HT1080 (cell line): ENCODE measurements at places on chromosomes 7 and 10.

GRCh38 chr7:56537952-56538351 lies 421.7 kb upstream of the NUPR2 start:
- no peak for DNase-seq

DNA sequence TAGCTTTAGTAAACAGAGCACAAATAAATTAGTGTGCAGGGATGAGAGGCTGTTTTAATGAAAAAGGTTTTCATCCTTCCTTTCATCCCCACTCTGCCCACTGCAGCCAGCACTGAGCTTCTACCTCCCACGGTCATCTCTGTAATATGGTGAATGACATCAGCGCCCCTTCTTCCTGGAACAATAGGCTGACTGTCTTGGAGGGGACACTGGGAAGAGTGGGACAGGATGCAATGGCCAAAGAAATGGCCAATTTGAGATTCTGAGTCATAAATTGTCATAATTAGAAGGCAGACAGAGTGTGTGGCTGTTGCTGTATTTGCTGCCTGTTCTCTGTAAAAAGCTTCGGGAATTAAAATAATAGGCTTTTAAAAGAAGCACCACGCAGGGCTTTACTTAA lies 126.7 kb upstream of the CALN1 start:
- DNase-seq: peak; percentile 81

DNA sequence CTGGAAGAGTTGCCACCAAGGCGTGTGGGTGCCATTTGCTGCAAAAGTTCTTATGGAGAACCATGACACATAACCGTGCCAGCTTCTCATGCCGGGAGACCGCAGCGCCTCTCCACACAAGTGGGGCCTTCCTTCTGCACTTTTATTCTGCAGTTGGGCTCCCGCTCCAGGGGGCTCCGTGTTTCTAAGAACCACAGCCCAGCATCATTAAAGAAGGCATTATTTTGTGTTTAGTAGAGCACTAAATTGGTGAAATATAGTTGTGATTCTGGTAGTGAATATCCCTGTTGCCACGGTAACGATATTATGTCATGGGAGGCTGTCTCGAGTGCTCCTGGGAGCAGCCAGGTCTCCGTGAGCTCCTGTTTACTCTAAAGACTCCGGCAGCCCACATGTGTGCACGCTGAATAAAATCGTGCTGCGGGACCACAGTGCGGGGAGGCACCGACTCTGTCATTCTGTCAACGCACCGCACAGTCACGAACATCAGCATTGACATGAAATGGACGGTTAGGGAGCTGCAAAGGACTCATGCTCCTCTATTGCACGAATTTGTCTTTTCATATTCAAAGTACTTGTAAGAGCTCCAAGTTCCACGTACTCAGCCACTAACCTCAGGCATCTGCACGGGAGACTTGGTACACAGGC lies 68.8 kb upstream of the PITRM1 start:
- DNase-seq: no peak

DNA sequence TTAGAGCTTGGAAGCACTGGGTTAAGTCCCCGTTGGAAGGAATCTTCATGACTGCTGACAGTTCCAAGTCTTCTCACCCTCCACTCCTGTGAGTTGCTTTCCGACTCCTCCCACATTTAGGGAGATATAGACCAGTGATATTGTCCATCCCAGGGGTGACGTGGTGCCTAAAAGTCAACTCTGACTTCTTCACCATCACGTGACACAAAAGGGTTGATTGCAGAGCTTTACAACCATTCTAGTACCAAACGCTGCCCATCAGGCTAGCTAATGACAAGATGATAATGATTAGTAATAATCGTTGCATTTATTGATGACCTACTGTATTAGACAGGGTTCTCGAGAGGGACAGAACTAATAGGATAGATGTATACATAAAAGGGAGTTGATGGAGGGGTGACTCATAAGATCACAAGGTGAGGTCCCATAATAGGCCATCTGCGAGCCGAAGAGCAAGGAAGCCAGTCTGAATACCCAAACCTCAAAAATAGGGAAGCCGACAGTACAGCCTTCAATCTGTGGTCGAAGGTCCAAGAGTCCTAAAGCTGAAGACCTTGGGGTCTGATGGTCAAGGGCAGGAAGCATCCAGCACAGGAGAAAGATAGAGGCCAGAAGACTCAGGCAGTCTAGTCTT lies 85.3 kb upstream of the CARD11 start:
- DNase-seq: no peak

DNA sequence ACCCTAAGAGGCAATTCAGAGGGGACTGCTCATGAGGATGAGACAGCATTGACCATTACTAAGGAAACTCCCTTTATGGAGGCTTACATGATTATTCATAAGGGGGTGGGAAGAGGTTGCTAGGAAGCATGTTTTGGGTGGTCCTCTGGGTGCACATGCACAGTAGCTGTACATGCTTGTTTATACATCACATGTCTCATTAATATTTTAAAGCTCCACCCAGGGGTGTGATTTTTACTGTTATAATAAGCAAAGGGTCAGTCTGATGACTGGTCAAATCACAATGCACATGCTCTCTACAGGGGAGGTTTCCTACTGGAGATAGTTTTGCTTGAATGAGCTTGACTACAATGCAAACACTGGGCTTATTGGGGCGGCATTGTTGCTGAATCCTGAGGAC lies 23.8 kb upstream of the PPP1R9A start:
- no peak for DNase-seq

DNA sequence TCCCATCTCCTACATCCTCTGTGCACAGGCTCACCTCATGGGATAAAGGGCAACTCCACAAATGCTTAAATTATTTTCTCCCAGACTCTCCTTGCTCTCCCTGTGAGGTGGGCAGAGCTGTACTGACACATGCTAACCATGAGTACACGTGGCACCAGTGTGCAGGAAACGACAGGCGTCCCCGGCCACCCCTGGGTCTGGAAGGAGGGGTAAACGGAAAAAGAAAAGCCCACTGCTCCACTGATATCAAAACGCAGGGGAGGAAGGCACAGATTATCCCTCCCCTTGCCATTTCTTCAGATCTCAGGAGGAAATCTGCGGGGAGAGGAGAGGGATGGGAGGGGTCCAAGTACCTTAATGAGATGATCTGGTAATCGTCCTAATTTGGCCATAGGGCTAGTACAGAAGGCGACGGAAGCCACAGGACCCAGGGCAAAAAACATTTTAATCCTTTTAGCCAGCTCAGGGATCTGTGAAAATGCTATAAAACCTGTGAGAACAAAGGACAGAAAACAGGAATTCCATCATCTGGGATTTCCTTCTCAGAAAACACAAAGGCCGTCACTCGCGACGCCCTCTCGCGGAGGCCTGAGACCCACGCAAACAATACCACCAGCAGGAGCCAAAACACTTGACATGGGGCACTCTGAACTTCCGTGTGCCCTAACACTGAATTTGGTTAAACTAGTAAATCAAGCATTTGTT lies 17.8 kb upstream of the CH25H start:
- DNase-seq: no peak

- no peak for DNase-seq
Measured at GRCh38 chr7:139574618-139575337, 51.3 kb downstream of the CLEC2L start.

GRCh38 chr7:1192171-1192676 lies 32.2 kb upstream of the ZFAND2A start:
- DNase-seq: peak; percentile 87

- no peak for DNase-seq
Measured at GRCh38 chr7:57772126-57772924, 322.3 kb downstream of the ZNF716 start.

DNA sequence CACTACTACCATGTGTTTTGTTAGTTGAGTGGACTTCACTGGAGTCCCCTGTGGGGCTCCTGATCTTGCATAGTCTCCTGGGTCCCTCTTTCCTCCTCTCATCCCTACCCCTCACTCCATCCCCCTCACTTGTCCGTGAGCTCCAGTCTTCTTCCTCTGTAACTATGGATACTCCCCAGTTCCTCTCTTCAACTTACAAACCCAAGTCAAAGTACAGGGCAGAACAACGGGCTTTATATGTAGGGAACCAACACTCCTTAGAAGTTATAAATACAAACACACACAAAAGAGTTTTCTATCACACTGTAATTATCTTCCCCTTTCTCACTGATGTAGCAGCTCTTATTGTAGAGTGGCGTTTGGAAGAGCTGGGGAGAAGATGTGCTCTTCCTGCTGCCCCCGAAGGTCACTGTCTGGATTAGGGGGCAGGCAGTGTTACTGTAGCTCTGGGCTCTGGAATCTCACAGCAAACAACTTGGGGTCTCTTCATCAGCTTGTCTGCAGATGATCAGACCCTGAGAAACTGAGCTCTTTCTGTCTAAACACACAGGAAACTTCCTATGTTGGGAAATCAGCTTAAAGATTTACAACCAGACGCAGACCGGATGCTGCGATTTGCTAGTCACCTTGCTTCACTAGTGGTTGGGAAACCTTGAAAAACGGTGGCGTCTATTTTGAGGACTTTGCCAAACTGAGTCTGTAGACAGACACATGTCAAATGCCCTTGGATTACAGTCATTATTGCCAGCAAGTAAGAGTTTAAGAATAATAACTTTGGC lies 13.6 kb downstream of the SNX10 start:
- no peak for DNase-seq

DNA sequence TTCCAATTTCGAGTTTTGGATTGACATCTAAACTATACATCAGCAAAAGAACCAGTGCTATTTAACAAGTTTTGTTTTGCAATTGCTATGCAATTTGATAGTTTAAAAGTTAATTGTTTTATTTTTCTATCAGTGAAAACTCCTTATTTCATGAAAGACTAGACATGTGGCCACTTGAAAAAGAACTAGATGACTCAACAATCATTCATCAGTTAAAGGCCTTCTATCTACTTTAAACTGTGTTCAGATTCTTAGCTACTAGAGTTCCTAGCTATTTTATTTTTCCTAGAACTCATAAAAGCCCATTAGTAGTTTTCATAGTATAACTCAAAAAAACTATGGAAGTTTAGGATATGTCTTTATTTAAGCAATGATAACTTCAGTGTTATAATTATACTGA lies 104.6 kb upstream of the LSM8 start:
- DNase-seq: peak; percentile 13

GRCh38 chr10:22737587-22737986 lies 23.2 kb upstream of the PIP4K2A start:
- DNase-seq: peak; percentile 84

DNA sequence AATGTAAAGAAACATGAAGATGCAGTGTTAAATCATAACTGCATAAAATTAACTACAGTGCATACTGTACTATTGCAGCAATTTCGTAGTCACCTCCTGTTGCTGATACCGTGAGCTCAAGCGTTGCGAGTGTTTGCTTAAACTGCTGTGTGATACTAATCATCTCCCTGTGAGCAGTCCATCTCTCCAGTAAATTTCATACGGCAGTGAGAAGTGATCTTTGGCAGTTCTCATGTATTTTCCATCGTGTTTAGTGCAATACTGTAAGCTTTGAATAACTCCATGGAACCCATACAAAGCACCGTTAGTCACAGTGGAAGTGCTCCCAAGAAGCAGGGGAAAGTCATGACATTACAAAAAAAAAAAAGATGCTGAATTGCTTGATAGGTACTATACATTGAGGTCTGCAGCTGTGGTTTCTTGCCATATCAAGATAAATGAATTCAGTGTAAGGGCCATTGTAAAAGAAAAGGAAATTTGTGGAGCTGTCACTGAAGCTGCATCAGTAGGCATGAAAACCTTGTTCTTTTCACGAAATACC lies 360.4 kb downstream of the EXOC4 start:
- DNase-seq: no peak

GRCh38 chr7:106248600-106248999 lies 36.2 kb downstream of the NAMPT start:
- DNase-seq: no peak

DNA sequence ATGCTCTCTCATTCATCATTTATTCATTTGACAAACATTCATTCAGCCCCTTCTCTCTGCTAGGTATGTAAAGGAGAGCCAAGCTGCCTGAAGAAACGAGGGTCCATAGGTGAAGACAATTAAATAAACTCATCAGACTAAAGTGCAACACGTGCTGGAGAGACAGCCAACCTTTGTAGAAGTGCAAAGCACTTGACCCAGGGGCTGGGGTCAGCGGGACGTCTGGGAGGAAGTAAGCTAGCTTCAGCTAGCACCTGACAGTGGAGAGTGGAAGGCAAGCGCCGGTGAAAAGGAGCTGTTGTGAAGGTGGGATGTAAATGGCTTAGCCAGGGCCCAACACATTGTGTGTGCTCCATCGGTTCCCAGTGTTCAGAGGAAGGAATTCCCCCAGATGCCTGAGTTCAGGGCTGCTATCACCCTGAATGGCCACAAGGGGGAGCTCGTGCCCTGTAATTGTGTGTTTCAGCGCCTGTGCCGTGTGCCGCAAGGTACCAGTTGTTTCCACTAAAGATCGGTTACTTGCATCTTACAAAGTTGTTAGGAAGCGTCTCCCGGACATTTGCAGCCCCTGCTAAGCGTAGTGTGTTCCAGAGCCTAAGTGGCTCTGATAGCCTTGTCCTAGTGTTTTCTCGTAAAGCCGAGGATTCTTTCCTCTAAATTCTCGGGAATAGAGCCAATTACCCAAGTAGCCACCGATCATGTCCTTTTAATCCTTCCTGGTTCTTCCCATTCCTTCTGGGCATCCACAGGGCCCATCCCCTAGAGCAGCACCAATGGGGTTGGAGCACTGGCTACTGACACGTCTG lies 30.6 kb downstream of the TLX1 start:
- peak; percentile 71 for DNase-seq

GRCh38 chr10:116465546-116465945 lies 37.9 kb downstream of the PNLIPRP3 start:
- DNase-seq: no peak

DNA sequence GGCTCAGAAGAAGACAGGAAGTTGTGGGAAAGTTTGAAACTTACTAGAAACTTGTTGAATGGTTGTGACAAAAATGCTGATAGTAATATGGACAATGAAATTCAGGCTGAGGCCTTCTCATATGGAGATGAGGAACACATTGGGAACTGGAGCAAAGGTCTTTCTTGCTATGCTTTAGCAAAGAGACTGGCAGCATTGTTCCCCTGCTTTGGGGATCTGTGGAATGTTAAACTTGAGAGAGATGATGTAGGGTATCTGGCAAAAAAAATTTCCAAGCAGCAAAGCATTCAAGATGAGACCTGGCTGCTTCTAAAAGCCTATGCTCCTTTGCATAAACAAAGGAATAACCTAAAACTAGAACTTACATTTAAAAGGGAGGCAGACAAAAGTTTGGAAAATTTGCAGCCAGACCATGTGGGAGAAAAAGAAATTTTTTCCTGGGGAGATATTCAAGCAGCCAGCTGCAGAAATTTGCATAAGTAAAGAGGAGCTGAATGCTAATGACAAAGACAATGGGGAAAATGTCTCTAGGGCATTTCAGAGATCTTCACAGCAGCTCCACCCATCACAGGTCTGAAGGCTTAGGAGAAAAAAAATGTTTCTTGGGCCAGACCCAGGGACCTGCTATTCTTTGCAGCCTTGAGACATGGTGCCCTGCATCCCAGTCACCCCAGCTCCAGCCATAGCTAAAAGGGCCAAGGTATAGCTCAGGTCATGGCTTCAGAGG lies 16.5 kb upstream of the KCND2 start:
- DNase-seq: no peak

DNA sequence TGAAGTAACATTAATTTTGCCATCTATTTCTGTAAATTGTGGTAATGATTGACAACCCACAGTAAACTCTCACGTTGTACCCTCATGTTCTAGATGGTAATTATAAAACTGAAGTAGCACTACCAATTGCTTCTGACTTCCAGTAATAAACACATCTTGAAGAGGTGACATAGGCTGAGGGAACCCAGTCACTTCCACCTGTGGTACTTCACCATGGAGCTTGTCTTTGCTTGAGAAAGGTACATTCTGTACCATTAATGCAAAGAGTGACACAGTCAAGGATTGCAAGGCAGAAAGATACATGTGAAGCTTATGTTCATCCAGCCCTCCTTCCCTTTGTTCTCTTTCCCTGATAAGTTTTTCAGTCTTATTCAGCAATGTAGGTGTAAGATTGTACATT lies 11.2 kb downstream of the CAPZA2 start:
- DNase-seq: no peak
